ENCODE measurements at places on chromosomes 1 and 21. TPM values are rescaled to one million over a fixed set of nuclear protein-coding genes. Genes with fewer than 3 reads are reported as not detected.

RASSF5 gene
- 5.8 TPM for total RNA-seq

ZNF436 gene
- total RNA-seq: 10.1 TPM

SIM2 gene
- total RNA-seq: not detected

SETSIP gene
- not detected for total RNA-seq

TCEA3 gene
- 125 TPM for total RNA-seq

ROR1 gene
- total RNA-seq: 19.8 TPM

DNA sequence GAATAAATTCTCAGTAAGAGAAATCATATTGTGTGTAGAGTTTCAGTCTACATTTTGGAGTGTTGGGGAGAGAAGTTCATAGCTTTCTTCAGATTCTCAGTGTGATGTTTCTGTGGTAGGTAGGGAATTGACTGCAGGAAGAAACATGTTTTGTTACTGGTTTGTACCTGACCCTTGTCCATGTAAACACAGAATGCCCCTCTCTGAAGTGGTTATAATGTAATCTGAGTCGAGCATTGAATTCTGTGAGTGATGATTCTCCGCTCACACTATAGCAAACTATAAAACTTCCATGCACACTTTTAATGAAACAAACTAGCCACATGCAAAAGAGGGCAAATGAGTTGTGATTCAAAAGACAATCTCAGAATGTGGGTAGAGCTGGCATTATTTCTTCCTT, 433.2 kb downstream of the USP25 start:
- no peak for DNase-seq

GRCh38 chr1:229013981-229014380, 256.9 kb upstream of the RAB4A start:
- DNase-seq: no peak

DNA sequence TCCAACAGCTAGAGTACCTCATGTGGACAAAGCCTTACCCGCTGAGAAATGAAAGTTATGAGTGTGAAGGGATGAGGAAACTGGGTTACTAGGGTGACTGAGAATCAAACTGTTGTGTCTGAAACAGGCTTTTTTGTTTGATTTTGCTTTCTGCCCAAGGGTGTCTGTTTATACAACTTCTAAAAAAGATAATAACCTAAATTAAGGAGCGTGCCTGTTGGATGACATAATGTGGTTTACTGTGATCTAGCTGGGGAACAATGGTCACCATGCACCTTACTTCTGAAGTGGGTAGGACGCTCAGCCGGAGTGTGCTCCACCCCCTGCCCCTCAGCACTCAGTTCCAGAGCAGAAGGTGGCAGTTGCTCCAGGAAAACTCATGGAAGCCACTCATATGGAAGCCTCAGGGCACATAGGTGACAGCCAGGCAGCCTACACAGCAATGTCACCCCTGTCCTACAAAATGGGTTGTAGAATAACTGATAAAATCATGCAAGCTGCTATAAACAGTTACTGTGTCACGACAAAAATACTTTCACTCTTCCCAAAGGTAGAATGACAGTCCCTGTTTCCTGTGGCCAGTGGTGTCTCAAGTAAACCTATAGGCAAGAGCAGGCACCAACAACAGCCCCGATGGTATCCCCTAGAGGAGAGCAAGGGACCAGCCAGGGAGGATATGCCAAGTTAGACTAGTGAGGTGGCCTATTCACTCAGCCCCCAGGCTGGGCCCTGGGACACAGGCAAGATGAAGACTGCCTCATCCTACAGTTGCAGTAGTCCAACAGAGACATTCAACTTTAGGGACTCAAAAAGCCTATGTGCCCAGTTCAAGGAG, 29.3 kb downstream of the SIPA1L2 start:
- DNase-seq: no peak

- DNase-seq: peak; percentile 12
Observed at GRCh38 chr1:179129702-179130473, 48.0 kb downstream of the TOR3A start.

DNA sequence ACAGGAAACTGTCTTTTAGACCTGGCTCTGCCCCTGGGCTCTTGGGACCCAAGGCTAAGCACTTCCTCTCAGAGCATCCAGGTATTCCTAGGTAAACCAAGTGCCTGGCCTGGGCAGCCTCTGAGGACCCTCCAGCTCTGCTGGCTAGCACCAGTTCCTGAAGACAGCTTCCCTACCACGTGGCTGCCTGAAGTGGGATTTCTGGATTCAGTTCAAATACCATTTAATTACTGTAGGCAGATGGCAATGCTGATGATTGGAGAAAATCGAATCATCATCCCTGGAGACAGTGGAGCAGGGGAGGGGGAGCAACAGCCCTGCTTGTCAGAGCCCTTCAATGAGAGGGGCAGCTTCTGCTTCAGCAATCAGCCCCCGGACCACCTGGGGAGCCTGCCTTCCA, 11.9 kb downstream of the KIF21B start:
- no peak for DNase-seq

DNA sequence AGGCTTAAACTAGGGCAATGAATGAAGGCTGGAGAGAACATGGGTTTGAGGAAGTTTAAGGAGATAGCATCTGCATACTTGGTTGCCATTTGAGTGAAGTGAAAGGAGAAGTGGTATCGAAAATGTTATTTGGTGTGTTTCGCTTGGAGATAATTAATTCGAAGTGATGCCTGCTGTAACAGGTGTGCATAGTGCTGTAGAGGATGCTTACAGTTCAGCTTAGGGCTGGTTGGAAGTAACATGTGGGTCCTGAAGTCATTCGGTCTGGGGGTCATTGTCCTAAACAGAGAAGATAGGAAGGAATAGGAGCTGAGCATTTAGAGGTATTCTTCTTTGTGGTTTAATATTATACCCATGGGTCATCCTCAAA, 301 bp upstream of the NUDT17 start:
- no peak for DNase-seq

- DNase-seq: no peak
Observed at GRCh38 chr1:36643371-36644270, 160.9 kb upstream of the CSF3R start.

GRCh38 chr1:167716000-167716271, 5.8 kb upstream of the MPZL1 start:
- DNase-seq: no peak

Data from mucosa of descending colon (tissue), 3 donors.